ENCODE measurements at places on chromosomes 7 and 10. TPM values are rescaled to one million over a fixed set of nuclear protein-coding genes. Genes with fewer than 3 reads are reported as not detected.

The NPSR1 gene
- polyA plus RNA-seq: not detected

The SHTN1 gene
- polyA plus RNA-seq: 10.2 TPM

The MYOZ1 gene
- polyA plus RNA-seq: 1.2 TPM

The RPS24 gene
- polyA plus RNA-seq: 5,945 TPM

The HECW1 gene
- polyA plus RNA-seq: 1.5 TPM

The AHCYL2 gene
- polyA plus RNA-seq: 10.2 TPM

The IQUB gene
- not detected for polyA plus RNA-seq

The ZPBP gene
- polyA plus RNA-seq: not detected

The OR2A42 gene
- not detected for polyA plus RNA-seq

The PSD gene
- 2.3 TPM for polyA plus RNA-seq

Measured in stomach (tissue), 19 donors.